ENCODE measurements at places on chromosomes 2 and 18. TPM values are rescaled to one million over a fixed set of nuclear protein-coding genes. Genes with fewer than 3 reads are reported as not detected.
A peak's percentile ranks its signal among the peaks of the same experiment; 100 is the strongest.

DNA sequence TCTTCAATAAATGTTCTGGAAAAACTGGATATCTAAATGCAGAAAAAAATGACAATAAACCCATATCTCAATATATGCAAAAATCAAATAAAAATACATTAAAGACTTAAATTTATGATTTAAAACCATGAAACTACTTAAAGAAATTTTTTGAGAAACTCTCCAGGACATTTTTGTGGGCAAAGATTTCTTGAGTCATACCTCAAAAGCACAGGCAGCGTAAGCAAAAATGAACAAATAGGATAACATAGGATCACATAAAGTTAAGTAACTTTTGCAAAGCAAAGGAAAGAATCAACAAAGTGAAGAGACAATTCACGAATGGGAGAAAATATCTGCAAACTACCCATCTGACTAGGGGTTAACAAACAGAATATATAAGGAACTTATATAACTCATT lies 1545.5 kb downstream of the SUCLG1 start:
- DNase-seq: no peak

GRCh38 chr2:121887513-121888188 lies 132.2 kb downstream of the TSN start:
- no peak for DNase-seq

GRCh38 chr2:9740382-9741073 lies 102.7 kb upstream of the TAF1B start:
- DNase-seq: no peak

GRCh38 chr2:240925568-240926515 lies 19.7 kb downstream of the CROCC2 start:
- DNase-seq: peak; percentile 61

DNA sequence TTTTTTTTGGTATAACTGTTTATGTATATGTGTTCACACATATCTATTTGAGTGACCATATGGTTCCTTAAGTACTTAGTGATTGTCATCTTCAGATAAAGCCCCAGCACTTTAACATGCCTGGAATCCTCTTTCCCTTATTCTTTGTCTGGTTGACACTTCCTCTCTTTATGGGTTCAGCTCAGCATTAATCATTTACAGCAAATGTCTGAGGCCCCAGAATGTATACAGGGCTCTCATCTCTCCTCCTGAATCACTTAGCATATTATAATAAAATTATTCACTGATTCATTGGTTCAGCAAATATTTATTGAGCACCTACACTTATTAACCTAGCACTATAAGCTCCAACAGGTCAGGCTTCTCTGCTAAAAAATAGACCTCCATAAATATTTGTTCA lies 43.5 kb upstream of the CD28 start:
- no peak for DNase-seq

GRCh38 chr2:102399499-102400141 lies 23.3 kb upstream of the IL18RAP start:
- no peak for DNase-seq

- no peak for DNase-seq
Observed at GRCh38 chr2:102473020-102473419, at the start of gene SLC9A4. Gene SLC9A4, plus strand, starts transcription at chr2:102473226. Its CDS starts 534 bp downstream, at chr2:102473760.

DNA sequence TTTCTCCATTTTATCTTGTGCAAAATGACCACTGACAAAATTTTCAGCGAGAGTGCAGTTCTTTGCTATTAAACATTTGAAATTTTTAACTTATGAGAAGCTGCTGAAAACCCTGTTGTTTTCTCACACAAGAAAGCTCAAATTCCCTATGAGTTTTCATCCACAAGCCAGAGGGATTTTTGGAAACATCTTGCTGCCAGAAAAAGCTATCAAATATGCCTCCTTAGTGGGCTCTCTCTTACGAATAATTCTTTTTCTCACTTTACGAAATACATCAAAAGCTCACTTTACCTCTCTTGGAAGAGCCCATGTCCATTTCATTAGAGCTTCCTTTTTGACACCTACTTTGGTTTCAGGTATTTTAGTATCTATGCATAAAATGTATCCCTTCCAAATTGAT lies 202.9 kb downstream of the KCNH7 start:
- DNase-seq: no peak

DNA sequence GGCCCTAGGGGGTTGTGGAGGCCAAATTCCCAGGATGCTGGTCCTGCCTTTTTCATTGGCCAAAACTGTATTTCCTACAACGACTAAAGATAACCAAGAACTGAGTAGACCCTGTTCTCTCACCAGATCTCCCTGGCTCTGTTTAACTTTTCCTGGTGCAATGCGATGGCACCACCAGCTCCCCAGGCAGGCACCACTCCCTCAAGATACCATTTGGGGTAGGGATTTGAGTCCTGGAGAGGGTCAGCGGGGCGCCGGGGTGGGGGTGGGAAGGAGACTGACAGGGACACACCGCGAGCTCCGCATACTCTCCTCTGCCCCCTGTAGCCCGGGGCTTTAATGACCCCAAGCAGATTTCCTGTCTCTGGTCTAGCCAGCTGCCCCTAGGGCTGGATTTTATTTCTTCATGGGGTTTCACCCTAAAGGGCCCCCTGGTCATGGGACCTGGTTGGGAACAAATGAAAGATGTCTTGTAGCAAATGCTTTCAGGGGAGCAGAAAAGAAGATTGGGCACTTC lies 7.3 kb downstream of the SIX2 start:
- DNase-seq: no peak

DNA sequence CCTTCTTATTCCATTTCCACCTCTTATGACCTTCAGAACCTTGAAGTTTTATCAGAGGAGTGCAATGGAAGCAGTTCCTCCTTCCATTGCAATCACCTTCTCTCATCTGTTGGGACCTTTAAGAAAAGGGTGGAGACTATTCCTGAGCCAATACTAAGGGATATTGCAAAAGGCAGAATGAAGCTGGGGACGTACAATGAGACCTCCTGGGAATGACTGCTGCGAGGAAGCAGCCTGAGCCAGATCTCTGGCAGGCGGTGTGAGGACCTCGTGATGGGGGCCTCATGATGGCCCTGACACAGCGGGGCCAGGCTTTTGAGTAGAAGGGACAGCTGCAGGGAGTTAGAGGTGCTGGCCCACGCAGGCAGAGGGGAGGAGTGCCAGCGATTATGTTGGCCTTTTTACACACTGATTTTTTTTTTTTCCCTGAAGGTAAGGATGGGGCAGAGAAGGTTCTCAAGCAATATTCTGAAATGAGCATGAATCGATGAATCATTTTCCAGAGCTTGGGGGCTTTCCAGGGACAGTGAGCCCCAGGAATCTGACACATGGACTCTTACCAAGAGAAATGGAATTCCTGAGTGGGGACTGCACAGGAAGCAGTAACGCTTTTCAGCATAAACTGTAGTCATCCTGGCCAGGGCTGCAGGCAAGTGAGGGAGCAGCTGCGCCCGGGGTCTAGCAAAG lies 40.0 kb upstream of the LAPTM4A start:
- peak; percentile 94 for DNase-seq

DNA sequence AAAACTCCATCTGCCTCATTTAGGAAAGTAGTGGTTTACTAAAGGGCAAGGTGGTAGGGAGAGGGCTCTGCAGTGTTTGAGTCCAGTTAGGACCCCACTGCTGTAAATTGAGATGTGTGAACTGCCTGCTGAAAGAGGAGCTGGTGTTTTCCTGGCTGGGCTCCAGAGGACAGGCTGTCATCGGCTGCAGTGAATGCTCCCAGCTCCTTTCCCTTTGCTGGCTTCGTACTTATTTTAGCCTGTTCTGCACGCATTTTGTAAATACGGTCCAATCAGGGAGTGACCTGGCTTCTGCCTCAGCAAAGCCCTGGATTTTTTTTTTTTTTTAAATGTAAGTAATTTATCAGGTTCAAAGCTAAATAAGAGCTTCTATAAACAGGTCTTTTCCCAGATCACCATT lies 37.5 kb downstream of the SLC4A3 start:
- peak; percentile 76 for DNase-seq

DNA sequence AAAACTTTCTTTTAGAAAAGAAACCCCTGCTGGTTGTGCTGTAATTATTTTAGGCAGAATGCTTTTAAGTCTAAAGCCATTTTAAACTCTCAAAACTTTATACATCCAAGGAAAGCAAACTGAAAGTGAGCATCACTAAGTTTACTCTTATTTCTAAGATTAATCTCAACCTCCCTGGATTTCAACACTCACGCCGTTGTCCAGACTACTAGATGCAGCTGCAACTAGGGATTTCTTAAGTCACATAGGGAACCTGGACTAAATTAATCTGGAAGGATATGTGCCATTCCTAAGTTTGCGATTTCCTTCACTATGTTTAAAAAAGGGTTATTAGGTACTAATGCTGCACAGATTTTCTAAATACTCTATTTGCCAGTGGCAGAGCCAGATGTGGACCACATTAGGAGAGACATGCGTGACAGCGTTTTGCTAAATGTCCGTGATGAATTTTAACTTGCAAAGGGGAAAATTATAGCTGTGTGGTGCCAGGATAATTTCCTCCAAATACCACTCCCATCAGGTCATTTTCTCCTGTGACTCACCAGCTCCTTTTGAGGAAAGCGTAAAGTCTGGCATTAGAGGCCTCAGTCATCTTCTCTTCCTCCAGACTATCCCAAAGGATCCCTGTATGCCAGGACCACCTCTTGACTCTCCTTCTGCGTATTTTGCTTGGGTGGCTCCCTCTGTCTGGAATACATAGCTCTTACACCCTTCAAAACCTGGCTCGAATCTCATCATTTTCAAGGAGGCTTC lies 143.7 kb downstream of the ATL2 start:
- no peak for DNase-seq

- no peak for DNase-seq
Observed at GRCh38 chr2:60589104-60589503, 35.6 kb upstream of the BCL11A start.

DNA sequence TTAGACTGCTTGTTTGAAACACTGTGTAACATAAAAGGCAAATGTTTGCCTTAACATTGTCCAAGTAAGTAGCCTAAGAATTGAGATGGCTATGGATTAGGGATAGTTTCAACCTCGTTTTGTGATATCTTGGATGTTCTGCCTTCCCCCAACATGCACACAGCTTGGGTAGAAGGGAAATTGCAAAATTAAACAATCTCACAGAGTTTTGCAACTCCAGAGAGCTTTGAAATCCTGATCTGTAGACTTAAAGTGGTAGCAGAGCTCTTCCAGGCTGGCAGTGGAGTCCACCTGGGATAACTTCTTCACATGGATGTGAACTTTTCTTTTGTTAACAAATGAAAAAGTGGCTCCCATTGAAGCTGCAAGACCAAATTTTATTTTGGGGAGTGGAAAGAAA lies 59.6 kb downstream of the CHRNA1 start:
- no peak for DNase-seq

DNA sequence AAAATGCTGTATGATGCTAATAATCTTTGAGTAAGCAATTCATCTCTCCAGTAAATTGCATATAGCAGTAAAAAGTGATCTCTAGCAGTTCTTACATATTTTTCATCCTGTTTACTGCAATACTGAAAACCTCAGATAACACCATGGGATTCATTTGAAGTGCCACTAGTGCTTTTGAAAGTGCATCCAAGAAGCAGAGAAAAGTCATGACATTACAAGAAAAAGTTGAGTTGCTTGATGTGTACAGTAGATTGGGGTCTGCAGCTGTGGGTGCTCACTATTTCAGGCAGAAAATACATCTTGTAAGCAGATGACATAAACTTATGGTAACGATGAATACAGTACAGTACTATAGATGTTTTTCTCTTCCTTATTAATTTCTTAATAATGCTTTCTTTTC lies 1984.9 kb upstream of the LRRTM1 start:
- no peak for DNase-seq

GRCh38 chr18:32552421-32553030 lies 81.8 kb upstream of the GAREM1 start:
- peak; percentile 68 for DNase-seq

- DNase-seq: no peak
Observed at GRCh38 chr18:23380001-23380550, 73.0 kb upstream of the RIOK3 start.

DNA sequence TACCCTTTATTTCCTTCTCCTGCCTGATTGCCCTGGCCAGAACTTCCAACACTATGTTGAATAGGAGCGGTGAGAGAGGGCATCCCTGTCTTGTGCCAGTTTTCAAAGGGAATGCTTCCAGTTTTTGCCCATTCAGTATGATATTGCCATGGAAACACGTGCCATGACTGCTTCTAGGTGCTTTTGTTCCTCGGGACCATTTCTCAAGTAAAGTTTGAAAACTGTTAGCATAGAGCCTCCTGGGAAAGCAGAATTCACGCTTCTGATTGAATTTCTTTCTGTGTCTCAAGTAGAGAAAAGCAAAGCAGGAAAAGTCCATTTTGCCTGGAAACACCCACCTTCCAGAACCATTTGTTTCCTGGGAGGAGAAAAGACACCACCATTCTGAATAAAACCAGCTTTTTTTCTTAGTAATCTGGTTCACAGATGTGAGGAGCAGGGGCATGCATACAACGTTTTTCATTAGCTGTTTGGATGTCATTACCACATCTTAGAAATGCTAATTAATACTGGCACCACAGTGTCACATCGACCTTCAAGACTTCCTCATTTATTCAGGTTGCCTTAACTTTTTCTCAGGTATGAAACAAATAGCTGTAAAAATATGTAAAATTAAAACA lies 39.0 kb upstream of the ZBTB14 start:
- no peak for DNase-seq

DNA sequence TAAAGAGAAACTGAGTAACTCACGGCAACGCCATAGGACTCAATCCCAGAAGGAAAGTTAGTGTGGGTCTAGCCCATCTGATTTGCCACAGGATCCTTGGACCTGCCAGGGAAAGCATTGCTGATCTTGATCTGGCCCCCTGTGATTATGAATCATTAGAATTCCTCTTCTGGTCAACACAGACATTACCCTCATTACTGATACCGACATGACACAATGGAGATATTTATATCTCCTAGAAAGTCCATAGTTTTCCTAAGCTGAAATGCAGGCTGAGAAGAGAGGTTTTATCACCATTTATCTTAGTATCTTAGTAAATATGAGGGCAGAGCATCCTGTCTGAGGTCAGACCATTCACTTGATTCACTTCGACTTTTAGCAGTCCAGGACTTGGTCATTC lies 75.5 kb upstream of the CCDC68 start:
- DNase-seq: no peak

- DNase-seq: no peak
Observed at GRCh38 chr2:54627973-54628372, 95.5 kb upstream of the EML6 start.

Gene LIMS3
- 4.6 TPM for total RNA-seq

Gene CTAGE1
- not detected for total RNA-seq

Gene TMEM163
- 2.3 TPM for total RNA-seq

Gene EMILIN1
- total RNA-seq: 333 TPM

Gene ACYP2
- total RNA-seq: 32.0 TPM

Gene LOXHD1
- total RNA-seq: 0.27 TPM

Gene SERPINB2
- total RNA-seq: 0.81 TPM

Gene PROC
- not detected for total RNA-seq

Gene SERPINB11
- not detected for total RNA-seq

Measured in sigmoid colon (tissue), 7 donors.